ENCODE measurements at places on chromosomes 11 and 22.
A peak's percentile ranks its signal among the peaks of the same experiment; 100 is the strongest.

DNA sequence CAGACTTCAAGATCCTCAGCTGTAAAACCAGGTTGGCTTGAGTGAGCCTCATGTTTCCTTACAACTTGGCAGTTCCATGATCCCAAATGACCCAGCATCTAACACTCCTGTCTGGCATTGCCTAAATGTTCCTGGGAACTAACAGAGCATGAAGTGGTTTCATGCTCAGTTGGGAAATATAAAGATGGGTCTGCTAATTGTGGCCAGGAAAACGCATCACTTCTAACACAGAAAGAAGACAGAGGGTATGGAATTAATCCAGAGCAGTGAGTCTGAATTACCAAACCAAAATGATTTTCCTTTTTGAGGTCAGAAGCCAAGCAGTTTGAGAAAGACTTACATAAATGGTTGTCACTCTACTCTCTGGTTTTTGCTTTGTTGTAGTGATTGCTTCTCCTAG lies 60.5 kb upstream of the MMP13 start:
- DNase-seq = no peak

DNA sequence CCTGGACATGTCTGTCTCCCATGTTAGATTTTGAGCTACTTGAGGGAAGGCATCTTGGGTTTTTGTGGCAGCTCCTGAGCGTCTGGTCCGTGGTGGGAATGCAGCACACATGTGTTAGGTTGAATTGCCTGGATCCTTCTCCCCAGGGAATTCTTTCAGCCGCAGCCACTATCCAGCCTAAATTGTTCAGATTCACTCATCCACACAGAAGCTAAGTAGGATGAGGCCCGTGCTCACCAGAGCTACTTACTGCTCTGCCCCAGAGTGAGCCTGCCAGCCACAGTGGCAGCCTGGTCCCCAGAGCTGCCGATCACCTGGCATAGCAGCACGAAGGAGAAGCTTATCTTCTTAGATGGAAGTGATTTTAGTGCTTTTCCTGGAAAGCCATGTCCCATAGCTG lies 34.4 kb upstream of the SORL1-AS1 start:
- DNase-seq = no peak

GRCh38 chr11:86773513-86774252 lies 26.7 kb upstream of the PRSS23 start:
- no peak for DNase-seq

GRCh38 chr11:105219269-105219668 lies 79.7 kb upstream of the CARD18 start:
- peak; percentile 17 for DNase-seq

- DNase-seq = no peak
Measured at GRCh38 chr22:47082505-47082904, 320.1 kb downstream of the TBC1D22A start.

- DNase-seq = peak; percentile 10
Measured at GRCh38 chr22:26170112-26170492, 840 bp downstream of the SEZ6L start.

GRCh38 chr22:27063406-27063805 lies 406.0 kb downstream of the MIAT start:
- DNase-seq = no peak

DNA sequence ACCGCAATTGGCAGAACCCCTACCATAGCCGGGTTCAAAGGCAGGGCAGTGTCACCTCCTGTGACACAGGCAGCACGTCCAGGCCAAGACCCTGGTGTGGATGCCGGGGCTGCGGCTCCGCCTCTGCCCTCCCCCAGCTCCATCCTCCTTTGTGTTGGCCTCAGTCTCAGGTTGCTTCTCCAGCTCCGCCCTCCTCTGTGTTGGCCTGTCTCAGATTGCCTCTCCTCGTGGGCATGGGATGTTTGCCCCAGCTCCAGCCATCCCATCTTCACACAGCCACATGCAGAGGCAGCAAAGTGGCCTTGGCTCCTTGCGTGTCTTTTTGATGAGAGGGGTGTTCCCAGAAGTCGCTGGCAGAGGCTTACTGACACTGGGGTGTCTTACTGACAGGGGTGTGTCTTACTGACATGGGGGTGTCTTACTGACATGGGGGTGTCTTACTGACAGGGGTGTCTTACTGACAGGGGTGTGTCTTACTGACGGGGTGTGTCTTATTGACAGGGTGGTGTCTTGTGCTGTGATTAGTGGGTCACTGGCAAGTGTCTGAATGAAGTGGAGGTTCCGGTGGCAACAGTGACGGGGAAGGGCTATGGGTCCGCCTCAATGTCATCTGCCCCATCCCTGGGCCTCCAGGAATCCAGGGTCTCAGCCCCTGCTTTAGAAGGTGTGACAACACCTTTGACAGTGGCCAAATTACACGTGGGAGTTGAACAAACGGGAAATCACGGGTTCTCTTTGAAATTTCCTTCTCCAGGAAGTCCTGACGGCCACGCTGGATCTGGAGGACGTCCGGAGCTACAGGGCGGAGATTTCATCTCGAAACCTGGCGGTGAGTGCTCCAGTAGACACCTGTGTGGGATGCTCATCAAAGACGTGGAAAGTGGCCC lies 24.9 kb downstream of the NADSYN1 start:
- DNase-seq = no peak

- DNase-seq = no peak
Measured at GRCh38 chr11:79198898-79199250, 242.0 kb downstream of the TENM4 start.

DNA sequence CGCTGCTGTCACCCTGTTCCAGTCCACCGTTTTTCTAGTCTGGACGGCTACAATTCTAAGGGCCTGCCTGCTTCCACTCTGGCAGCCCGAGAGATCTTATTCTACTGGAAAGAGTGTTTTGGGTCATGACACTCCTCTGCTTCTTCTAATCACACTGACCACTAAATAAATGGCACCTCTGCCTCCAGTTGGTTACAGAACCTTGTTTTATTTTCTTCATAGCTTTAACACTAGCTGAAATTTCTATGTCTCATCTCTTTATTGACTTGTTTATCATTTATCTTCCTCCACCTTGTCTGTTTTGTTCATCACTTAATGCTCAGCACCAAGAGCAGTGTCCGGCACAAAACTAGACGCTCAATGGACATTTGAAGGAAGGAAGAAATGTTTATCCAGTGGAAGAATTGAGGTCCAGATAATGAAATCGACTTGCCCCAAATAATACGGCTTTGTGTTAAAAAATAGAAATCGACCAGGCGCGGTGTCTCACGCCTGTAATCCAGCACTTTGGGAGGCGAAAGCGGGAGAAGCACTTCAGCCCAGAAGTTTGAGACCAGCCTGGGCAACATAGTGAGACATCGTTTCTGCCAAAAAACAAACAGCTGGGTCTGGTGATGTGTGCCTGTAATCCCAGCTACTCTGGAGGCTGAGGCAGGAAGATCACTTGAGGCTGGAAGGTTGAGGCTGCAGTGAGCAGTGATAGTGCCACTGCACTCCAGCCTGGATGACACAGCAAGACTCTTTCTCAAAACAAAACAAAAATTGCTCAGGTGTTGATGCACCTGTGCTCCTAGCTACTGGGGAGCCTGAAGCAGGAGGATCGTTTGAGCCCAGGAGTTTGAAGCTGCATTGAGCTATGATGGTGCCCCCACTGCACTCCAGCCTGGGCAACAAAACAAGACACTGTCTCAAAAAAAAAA lies 693 bp upstream of the PRR14L start:
- no peak for DNase-seq

DNA sequence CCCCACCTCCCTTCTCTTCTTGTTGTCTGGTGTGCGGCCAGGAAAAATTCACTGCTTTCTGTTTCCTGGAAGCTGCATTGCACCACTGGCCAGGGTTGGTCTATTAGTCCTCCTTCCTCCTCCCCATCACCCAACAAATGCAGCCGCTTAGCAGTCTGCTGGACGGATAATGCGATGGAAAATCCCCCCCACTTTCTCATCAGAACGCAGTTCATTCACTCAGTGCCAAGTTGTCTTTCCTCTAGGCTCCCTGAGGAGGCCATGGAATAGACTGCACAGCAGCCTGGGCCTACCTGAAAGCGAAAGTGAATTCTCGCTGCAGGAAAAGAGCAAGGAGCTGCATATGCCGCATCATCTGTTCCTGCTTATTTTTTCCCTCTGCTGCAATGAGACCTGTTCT lies 513.6 kb downstream of the METTL15 start:
- DNase-seq = no peak

- no peak for DNase-seq
Measured at GRCh38 chr11:46307785-46308341, 30.4 kb downstream of the CREB3L1 start.

GRCh38 chr11:12762278-12762677 lies 88.1 kb downstream of the TEAD1 start:
- no peak for DNase-seq

GRCh38 chr11:119688356-119688755 lies 40.6 kb downstream of the NECTIN1 start:
- no peak for DNase-seq

DNA sequence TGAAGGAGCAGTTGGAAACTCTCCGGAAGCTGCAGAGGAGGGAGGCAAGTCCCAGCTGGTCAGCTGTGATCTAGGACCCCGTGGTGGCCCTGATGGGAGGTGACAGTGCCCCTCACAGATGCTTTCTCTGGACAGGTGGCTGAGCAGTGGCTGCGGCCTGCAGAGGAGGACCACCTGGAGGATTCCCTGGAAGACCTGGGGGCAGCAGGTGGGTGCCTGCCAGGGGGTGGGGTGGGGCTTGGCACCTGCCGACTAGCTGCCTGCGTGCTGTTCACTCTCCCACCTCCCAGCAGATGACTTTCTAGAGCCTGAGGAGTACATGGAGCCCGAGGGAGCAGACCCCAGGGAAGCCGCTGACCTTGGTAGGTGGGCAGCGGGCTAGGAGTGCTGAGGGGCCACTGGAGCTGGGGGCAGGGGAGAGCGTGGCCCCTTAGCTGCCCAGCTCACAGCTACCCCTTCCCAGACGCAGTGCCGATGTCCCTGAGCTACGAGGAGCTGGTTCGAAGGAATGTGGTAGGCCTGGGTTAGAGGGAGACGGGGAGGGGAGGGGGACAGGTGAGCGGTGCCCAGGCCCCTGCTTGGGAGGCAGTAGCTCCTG lies 3.1 kb downstream of the SCO2 start:
- no peak for DNase-seq

GRCh38 chr11:1193326-1194230 lies 29.3 kb upstream of the MUC5B start:
- no peak for DNase-seq

DNA sequence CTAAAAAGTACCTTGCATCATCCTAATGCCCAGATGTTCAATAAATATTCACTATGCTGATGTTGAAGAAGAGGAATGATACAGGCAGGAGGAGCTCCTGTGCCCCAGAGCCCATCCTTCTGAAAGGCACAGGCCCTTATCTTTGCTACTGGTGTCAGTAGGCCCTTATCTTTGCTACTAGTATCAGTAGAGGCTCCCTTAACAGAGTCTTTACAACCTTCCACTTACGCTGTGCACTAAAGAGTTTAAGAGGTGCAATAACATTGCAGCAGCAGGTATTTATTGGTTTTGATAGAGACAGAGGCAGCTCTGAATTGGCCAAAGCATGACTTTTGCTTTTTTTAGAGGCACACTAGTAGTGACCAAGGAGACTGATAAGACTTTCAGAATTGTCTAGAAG lies 174.4 kb downstream of the TENM4 start:
- no peak for DNase-seq

GRCh38 chr11:8720352-8720751 lies 37.8 kb downstream of the RPL27A start:
- no peak for DNase-seq

DNA sequence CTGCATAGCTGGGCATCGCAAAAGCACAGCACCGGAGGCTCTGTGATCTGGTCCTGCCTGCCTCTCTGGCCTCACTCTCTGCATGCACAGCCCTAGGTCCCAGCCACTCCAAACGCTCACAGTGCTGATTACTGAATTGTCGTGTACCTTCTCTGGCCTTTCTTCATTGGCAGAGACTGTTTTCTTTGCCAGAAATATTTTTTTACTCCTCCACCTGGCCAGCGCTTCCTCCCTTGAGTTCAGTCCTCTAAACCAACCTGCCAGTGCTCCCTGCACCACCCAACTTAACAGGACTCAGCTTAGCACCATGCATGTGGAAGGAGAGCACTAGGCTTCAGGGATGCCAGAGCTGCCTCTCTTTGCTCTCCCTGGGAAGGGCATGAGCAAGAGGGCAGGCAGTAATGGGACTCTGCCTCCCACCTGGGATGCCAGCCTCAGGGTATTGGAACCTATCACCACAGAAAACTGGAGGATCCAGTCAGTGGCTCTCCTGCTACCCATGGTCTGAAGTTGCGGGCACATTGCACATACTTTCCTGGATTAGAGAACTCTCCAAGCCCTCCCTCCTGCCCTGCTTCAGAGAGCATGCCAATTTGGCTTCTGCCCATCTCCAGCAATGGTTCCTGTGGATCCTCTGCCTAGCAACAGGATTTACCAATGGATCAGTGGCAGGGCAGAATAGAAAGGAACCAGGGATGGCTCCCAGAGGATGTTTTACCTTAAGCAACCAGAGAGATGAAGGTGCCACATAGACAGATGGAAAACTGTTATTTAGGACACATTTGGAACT lies 37.0 kb upstream of the GNAZ start:
- DNase-seq = no peak

DNA sequence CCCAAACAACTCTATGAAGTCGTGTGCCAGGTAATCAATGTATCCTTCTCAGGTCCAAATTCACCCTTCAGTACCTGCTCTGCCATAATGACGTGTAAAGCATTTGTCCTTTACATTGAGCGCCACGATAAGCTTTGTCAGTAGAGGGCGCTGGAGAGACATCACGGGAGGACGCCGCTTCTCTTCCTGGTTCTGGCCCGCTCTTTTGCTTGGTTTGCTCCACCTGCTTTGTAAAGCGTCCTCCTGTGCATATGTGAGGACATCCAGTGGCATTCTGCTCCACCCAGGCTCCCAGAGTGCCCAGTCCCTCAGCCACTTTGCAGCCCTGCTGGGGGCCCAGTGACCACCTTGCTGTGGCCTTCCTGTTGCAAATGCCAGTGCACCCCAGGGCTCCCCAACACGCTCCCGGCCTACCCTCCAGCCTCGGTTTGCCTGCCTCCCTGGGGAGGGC lies 61.1 kb downstream of the WT1 start:
- peak; percentile 52 for DNase-seq

GRCh38 chr11:13091804-13092203 lies 82.7 kb downstream of the RASSF10 start:
- DNase-seq = no peak

Data from HAP-1 (cell line).